Activated naive CD4-positive, alpha-beta T cell treated with anti-CD3 and anti-CD28 coated beads, Interleukin-2, amount 10 ng/mL, durations not matched to agents 7 days and 5 days (primary cell): ENCODE measurements at places on chromosomes 7 and 10.

DNA sequence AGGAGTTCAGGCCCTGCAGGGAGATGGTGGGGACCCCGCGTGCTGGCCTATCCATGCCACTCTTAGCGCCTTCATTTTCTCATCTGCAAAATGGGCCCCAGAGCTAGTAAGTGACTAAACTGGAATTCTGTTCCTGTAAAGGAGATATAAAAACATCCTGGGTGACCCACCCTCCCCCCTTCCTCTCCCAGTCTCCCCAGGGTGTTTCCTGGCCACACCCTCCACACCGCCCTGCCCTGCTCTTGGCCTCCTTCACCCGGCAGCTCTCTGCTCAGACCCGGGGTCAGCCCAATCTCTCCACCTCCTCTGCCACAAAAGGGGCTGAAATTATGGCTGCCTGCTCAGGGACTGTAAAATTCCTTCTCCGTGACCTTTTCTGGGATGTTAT is 70.7 kb downstream of the C10orf105 start:
- DNase-seq: no peak

DNA sequence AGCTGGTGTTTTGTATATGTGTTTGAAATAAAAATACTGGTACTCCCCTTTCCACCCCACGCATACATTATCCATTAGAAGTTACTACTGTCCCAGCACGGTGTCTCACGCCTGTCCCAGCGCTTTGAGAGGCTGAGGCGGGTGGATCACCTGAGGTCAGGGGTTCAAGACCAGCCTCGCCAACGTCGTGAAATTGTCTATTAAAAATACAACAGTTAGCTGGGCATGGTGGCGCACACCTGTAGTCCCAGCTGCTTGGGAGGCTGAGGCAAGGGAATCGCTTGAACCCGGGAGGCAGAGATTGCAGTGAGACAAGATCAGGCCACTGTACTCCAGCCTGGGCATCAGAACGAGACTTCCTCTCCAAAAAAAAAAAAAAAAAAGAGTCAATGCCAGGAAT is 2.7 kb downstream of the HBP1 start:
- DNase-seq: no peak

GRCh38 chr7:80641548-80641947 is 3.1 kb downstream of the CD36 start:
- no peak for DNase-seq

DNA sequence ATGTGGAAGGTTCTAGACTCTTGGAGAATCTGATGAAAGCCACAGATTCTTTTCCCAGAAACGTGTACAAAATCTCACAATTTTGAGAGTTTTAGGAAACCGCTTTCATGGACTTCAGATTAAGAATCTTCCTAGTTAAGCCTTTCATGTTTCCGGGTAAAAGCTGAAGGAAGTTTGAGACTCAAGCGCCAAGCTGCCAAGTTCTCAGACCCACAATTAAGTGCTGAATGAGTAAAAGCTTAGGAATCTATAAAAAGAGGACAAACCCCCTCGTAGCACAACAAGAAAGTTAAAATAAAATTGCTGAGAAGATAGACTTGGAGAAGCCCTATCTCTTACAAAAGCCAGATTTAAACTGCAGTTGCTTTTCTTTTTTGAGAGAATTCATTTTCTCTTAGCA is 99.6 kb downstream of the ST8SIA6 start:
- no peak for DNase-seq

- no peak for DNase-seq
These were observed 8.4 kb downstream of the SEM1 start for GRCh38 chr7:96701258-96701657.

- no peak for DNase-seq
These were observed 3.3 kb downstream of the EPHA1 start for GRCh38 chr7:143405173-143406001.

DNA sequence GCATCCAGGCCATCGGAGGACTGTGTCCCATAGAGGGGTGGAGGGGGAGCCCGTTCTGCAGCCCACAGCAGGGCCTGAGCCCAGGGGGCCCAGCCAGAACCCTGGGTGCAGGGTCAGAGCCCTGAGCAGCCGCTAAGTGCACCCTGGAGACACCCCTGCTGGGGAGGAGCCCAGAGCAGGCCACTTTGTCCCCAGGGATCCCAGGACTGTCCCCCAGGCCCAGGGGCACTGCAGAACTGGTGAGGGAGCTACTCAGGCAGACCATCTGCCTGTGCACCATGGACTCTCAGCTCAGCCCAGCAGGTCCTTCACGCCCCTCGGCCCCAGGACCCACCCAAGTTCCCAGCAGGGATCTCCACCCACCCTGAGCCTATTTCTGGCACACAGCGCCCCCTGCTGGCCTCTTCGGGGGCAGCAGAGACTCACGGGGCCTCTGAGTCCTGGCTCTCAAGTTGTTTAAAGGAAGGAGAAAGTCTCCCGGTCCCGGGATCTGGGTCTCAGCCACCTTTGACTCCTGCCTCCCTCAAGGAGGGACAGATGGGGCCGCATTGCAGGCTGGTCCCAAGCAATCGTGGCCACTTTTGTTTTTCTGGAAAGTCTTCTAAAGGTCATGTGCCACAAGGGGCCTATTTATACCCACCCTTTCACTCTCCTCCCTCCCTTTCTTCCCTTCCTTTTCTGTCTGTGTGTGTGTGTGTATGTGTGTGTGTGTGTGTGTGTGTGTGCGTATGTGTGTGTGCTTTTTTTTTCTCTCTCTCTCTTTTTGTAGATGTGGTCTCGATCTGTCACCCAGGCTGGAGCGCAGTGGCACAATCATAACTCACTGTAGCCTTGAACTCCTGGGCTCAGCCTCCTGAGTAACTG is 90.3 kb downstream of the MYL10 start:
- DNase-seq: peak; percentile 67

DNA sequence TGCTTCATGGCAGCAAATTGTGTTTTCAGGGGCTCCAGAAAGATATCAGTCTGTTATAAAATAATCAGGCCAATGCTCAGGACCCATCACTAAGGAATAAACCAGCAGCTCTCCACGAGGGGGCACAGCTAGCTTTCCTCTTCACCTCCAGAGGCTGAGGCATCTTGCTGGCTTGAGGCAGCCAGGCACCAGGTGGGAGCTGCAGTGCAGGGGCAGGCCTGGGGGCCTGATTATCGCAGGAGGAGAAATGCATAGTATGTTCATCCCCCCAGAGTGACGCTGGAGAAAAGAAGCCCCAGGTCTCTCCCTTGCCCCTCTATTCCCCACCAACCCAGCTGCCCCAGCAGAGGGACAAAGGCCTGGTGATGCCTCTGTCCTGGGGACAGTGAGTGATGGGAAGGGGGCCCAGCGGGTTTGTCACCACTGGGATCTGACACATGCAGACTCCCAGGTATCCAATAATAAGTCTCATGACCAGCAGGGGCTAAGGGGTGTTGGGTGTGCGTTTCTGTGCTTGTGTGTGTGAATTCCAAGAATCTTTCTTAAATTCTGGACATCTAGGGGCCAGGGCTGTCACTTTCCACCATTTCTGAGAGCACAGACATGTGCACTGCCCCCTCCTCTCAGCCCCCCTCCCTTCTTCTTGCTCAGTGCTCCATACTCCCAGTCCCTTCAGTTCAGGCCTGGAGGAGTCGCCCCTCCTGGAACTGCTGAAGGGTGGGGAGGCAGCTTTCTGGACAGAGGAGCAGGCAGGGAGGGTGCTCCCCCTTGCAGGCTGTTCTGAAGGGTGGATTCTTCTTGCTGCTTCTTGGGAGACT is 128.1 kb upstream of the FAM20C start:
- DNase-seq: peak; percentile 36

GRCh38 chr7:118449797-118450567 is 225.5 kb downstream of the ANKRD7 start:
- DNase-seq: no peak

GRCh38 chr10:79488336-79488735 is 24.0 kb upstream of the EIF5AL1 start:
- no peak for DNase-seq

DNA sequence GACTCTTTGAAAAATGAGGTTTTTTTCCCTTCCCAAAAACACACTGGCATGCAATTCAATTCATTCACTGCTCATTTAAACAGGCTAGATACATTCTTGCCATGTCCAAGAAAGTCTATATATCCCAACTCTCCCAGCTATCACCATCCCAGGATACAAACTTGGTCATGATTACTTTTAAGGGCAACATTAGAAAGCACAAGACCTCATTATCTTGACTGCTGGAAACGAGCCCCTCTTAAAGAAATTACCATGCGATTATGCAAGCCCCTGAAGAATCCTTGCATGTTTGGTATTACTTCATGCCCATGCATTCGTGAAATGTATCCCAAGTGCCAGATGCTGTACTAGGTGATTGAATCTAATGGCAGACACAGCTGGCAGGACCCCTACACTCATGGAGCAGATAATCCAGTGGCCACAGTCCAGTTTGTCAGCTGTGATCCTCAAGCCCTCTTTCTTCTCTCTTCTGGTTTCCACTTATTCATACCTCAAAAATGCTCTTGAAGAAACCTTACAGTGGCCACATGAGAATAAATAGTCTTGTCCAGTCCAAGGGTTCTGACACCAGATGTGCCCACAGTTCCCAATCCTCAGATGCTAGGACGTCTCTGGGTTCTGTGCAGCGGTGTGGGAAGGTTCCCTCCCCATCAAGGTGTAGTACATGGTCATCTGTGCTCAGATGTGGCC is 103.7 kb upstream of the HABP2 start:
- DNase-seq: no peak

- DNase-seq: no peak
These were observed 45.7 kb downstream of the DCLRE1A start for GRCh38 chr10:113808168-113808567.

- DNase-seq: no peak
These were observed 72.3 kb upstream of the SEM1 start for GRCh38 chr7:96781919-96782318.

DNA sequence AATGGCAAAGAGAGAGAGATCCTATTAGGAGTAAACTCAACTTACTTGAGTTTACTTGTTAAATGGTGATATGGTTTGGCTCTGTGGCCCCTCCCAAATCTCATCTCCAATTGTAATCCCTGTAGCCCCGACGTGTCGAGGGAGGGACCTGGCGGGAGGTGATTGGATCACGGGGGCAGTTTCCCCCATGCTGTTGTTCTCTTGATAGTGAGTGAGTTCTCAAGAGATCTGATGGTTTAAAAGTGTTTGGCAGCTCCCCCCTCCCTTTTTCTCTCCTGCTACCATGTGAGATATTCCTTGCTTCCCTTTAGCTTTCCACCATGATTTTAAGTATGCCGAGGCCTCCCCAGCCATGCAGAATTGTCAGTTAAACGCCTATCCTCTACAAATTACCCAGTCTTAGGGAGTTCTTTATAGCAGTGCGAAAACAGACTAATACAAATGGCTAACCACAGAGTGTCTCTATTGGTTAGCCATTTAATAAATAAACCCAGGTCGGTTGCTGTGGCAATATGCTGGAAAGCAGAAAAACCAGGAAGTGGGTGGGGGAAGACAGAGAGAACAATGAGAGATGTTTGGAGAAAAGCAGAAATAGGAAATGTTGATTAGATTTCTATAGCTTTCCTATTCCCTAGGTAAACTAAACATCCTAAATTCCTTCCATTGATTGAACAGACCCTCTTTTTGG is 3.0 kb upstream of the STMP1 start:
- DNase-seq: no peak
